SK-N-DZ (cell line): ENCODE measurements at places on chromosomes 1 and 21.

GRCh38 chr1:165212229-165212628 lies 144.3 kb downstream of the LMX1A start:
- DNase-seq = no peak

DNA sequence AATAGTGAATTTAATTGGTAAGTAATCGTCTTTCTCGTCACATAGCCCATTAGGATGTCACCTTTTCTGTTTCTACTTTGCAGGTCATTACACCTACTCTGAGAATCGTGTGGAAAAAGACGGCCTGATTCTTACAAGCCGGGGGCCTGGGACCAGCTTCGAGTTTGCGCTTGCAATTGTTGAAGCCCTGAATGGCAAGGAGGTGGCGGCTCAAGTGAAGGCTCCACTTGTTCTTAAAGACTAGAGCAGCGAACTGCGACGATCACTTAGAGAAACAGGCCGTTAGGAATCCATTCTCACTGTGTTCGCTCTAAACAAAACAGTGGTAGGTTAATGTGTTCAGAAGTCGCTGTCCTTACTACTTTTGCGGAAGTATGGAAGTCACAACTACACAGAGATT lies 23.3 kb downstream of the PARK7 start:
- no peak for DNase-seq

DNA sequence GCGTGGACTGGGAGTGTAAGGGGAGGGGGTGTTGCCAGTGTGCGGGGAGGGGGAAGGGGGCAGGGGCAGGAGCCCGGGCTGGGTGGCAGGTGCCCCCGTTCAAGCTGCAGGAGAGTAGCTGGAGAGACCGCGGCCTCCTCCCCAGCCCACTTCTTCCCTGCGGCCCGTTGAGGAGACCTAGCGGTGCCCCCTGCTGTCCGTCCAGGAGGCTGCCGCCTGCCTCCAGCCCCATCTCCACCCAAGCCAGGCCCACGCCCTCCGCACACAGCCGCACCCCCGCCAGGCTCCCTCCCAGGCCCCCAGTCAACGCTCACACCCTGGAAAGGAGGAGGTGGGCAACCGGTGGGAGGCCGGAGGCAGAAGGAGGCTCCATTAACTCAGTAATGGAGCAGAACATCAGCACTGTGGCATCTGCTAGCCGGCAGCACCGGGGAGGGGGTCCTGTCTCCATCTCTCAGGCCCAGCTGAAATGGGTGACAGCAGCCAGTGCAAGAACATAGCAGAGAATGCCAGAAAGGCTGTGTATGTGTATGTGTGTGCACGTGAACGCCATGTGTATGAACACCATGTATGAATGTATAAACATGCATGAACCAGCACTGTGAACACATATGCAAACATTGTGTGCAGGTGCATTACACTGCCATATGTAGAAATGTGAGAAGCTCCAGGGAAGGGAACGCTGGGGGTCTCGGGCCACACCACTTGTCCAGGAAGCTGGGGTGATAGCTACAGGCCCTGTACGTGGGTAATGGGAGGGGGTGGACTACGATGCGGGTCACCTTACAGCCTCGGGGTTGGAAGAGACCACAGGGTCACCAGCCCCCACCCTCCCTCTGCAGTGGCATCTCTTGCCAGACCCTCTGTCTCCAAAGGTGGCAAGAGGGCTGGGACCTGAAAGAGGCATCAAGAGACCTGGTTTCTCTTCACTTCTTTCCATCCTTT lies 84.6 kb downstream of the SYT2 start:
- peak; percentile 76 for DNase-seq

GRCh38 chr1:157045250-157046218 lies at the start of gene ARHGEF11:
ARHGEF11 (minus strand) TSS chr1:157045742; CDS start chr1:157044330, 1,412 bp downstream.
- peak; percentile 91 for DNase-seq

- no peak for DNase-seq
Measured at GRCh38 chr21:41031701-41032220, 136.2 kb upstream of the BACE2 start.

DNA sequence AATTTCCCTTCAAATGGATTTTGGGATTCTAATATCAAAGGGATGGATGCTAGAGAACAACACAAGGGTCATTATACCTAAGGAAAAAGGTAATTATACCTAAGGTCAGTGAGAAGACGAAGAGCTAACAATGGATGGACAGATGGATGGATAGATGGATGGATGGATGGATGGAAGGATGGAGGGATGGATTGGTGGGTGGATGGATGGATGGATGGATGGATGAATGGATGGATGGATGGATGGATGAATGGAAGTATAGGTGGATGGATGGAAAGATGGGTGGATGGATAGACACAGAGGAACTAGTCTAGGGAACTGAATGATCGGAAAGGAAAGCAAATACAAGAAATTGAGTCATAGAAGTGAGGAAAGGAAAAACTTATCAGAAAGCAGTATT lies 34.0 kb downstream of the SLC35F3 start:
- no peak for DNase-seq

DNA sequence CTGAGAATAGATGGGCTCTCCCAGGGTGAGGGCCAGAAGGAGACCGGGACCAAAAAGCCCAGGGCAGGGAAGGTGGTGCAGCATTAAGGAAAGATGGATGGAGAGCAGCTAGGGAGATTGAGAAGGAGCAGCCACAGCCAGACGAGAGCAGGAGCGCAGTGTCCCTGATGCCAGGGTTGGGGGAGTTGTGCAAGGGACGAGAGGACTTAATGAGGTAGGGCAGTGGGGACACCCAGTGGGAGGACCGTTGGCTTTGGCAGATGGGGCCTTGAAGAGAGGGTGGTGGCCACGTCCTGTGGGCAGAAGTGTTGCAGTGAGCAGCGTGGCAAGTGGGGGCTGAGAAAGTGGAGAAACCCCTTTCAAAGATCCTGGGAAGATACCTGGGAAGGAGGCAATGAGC lies 38.0 kb upstream of the KDM4A start:
- DNase-seq = no peak

- DNase-seq = no peak
Measured at GRCh38 chr1:22782406-22782805, 71.8 kb downstream of the EPHB2 start.
